Naive thymus-derived CD4-positive, alpha-beta T cell (primary cell): ENCODE measurements at places on chromosomes 7 and 10. TPM values are rescaled to one million over a fixed set of nuclear protein-coding genes. Genes with fewer than 3 reads are reported as not detected.

DNA sequence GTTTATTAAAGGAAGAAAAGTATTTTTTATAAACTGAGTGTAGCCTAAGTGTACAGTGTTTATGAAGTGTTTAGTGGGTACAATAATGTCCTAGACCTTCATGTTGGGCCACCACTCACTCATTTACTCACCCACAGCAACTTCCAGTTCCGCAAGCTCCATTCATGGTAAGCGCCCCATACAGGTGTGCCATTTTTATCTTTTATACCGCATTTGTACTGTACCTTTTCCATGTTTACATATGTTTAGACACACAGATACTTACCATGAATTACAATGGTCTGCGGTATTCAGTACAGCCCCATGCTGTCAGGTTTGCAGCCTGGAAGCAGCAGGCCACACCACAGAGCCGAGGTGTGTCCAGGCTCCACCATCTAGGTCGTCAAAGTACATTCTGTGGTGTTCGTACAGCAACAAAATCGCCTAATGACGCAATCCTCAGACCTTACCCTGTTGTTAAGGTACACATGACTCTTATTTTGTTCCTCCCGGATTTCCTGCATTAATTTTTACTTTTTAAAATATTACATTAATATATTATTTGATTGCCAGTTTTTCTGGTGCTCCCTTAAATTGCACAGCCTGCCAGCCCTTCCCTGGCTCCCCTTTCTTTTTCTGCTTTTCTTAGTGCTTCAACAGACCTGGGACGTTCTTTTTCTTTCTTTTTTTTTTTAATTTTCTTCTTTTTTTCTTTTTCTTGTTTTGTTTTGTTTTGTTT, 881 bp upstream of the SSBP1 start:
- H3K4me3 ChIP-seq = peak overlapping the region; percentile 84
- H3K27ac ChIP-seq = peak overlapping the region; percentile 77
- H3K27me3 ChIP-seq = no peaks in the 10 kb centered on the region
- H3K36me3 ChIP-seq = peaks cover 10% of the 10 kb centered on the region
- DNase-seq = peak; percentile 16

DNA sequence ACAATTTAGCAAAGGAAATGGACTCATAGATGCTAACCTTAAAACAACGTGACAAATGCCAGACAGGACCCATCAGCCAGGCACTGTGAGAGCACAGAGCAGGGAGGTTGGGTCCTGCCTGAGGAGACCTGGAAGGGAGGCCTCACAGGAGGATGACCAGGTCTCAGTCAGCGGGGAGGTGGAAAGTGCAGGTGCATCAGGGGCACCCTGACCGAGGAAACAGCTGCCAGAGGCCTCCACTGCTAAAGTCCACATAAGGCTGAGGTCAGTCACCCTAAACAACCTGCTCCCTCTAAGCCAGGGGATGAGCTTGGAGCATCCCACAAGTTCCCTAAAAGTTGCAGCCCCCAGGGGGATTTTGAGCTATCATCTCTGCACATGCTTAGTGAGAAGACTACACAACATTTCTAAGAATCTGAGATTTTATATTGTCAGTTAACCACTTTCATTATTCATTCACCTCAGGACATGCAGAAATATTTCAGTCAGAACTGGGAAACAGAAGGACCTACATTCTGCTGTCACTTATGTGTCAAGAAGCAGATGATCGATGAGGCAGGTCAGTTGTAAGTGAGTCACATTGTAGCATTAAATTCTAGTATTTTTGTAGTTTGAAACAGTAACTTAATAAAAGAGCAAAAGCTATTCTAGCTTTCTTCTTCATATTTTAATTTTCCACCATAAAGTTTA, 157.6 kb upstream of the LANCL2 start:
- H3K4me1 ChIP-seq = no peaks in the 10 kb centered on the region
- H3K27me3 ChIP-seq = no peaks in the 10 kb centered on the region
- H3K4me3 ChIP-seq = no peak overlapping the region
- no peaks in the 10 kb centered on the region for H3K36me3 ChIP-seq

- no peak overlapping the region for H3K27ac ChIP-seq
- H3K27me3 ChIP-seq = no peaks in the 10 kb centered on the region
- DNase-seq = peak; percentile 15
- no peaks in the 10 kb centered on the region for H3K4me1 ChIP-seq
- H3K36me3 ChIP-seq = no peaks in the 10 kb centered on the region
- no peak overlapping the region for H3K4me3 ChIP-seq
Measured at GRCh38 chr7:21507627-21508343, 35.1 kb upstream of the DNAH11 start.

DNA sequence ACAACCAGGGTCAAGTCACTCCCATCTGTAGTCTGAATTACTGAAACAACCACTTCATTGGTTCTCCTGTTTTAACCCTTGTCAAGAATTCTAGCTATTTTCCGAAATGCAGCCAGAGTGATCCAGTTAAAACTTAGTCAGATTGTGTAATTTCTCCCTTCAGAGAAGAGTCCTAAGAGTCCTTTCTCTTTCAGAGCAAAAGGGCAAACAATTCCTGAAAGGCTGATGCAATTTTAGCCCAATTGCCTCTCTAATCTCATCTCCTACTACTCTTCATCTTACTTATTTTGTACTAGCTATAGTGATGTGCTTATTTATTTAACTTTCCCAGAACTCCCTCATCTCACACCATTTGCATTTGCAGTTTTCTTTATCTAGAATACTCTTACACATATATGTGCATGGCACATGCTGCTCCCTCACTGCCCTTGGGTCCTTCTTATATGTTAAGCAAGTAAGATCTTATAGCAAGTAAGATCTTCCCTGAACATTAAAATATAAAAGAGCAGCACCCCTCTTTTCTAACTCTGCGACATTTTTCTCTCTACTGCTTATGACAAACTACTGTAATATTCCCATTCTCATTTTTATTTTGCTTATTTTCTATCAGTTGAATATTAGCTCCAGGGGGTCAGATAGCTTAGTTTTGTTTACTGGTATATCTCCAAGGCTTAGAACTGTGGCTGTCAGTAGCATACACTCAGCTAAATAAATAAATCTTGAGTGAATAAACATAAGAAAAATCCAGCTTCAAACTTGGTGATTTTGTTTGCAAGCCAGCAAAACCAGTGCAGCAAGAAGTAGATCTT, 44.6 kb downstream of the HGF start:
- no peak for DNase-seq
- no peak overlapping the region for H3K27ac ChIP-seq
- no peaks in the 10 kb centered on the region for H3K4me1 ChIP-seq
- no peaks in the 10 kb centered on the region for H3K36me3 ChIP-seq
- H3K27me3 ChIP-seq = no peaks in the 10 kb centered on the region

- no peak for DNase-seq
- peaks cover 16% of the 10 kb centered on the region for H3K36me3 ChIP-seq
- no peak overlapping the region for H3K27ac ChIP-seq
- H3K4me1 ChIP-seq = peaks cover 14% of the 10 kb centered on the region
- H3K4me3 ChIP-seq = no peak overlapping the region
- H3K27me3 ChIP-seq = no peaks in the 10 kb centered on the region
Measured at GRCh38 chr10:49512121-49512809, 26.7 kb downstream of the ERCC6 start.

GRCh38 chr7:106058928-106059324, 53.2 kb downstream of the SYPL1 start:
- no peak overlapping the region for H3K4me3 ChIP-seq
- no peaks in the 10 kb centered on the region for H3K36me3 ChIP-seq
- H3K4me1 ChIP-seq = no peaks in the 10 kb centered on the region
- no peak overlapping the region for H3K27ac ChIP-seq
- no peaks in the 10 kb centered on the region for H3K27me3 ChIP-seq
- DNase-seq = no peak

KBTBD2 gene
- 101 TPM for total RNA-seq

DNA sequence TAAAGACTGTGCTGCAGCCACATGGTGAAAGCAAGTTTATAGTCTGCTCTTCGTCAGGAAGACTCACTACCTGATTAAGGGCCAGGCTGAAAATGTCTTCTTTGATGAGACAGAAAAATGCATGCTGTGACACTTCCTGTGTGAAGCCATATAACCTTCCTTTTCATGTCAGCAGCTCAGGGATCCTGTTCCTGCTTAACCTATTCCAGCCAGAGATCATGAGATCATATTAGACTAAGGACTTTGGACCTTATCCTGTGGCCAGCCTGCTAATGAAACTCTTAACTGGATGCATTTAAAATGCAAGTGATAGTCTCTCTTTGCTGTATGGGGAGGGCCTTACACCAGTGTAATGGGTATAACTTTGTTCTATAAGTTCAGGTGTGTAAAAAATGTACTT, 165.2 kb downstream of the PTEN start:
- no peak overlapping the region for H3K4me3 ChIP-seq
- H3K4me1 ChIP-seq = peaks cover 15% of the 10 kb centered on the region
- no peaks in the 10 kb centered on the region for H3K36me3 ChIP-seq
- peak; percentile 27 for DNase-seq
- H3K27me3 ChIP-seq = no peaks in the 10 kb centered on the region
- no peak overlapping the region for H3K27ac ChIP-seq

CREM gene
- 13.3 TPM for total RNA-seq

ANKRD2 gene
- total RNA-seq = not detected

GRCh38 chr10:34403512-34403911, 411.6 kb downstream of the PARD3 start:
- H3K27ac ChIP-seq = no peak overlapping the region
- no peaks in the 10 kb centered on the region for H3K4me1 ChIP-seq
- H3K27me3 ChIP-seq = no peaks in the 10 kb centered on the region
- H3K4me3 ChIP-seq = no peak overlapping the region
- no peaks in the 10 kb centered on the region for H3K36me3 ChIP-seq
- no peak for DNase-seq

- H3K4me1 ChIP-seq = no peaks in the 10 kb centered on the region
- H3K27me3 ChIP-seq = no peaks in the 10 kb centered on the region
- H3K4me3 ChIP-seq = no peak overlapping the region
Measured at GRCh38 chr7:87310790-87311419, 34.6 kb upstream of the CROT start.

HABP2 gene
- not detected for total RNA-seq

GRCh38 chr10:33271969-33272583, 62.4 kb downstream of the NRP1 start:
- H3K4me3 ChIP-seq = no peak overlapping the region
- no peak for DNase-seq
- no peaks in the 10 kb centered on the region for H3K27me3 ChIP-seq
- H3K36me3 ChIP-seq = no peaks in the 10 kb centered on the region
- no peak overlapping the region for H3K27ac ChIP-seq
- H3K4me1 ChIP-seq = no peaks in the 10 kb centered on the region

DNA sequence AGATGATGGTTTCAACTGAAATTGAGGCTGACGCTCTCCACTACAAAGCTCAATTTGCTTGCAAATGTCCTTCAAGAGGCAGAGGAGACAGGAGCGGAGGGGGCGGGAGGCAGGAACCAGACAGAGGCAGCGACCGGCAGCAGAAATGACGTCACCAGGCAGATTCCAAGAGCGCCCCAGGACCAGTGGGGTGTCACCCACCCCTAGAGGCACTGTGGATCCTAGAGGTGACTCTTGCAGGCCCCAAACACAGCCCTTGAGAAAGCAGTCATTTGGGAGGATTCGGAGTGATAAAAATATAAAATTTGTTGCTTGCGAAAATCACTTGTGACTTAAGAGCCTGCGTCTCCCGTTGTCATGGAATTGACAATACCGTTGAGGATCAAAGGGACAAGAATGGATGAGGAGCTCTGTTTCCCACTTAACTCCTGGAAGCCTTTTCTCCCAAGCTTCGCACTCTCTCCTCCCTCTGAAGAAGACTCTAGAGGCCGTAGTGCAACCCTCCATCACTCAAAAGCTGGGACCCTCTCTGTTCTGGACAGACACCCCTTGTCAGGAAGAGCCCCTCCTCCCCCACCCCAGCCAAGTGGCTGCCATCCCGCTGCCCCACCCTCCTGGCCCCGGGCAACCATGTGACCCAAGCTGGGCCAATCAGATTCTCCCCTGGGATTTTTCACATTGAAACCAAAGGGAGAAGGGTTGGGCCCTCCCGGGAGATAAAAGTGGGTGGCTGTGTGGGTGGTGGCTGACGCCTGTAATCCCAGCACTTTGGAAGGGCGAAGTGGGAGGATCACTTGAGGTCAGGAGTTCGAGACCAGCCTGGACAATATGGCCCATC, 16.3 kb upstream of the SLC29A4 start:
- H3K4me1 ChIP-seq = no peaks in the 10 kb centered on the region
- no peaks in the 10 kb centered on the region for H3K27me3 ChIP-seq
- no peak for DNase-seq
- no peaks in the 10 kb centered on the region for H3K36me3 ChIP-seq
- H3K27ac ChIP-seq = no peak overlapping the region

DNA sequence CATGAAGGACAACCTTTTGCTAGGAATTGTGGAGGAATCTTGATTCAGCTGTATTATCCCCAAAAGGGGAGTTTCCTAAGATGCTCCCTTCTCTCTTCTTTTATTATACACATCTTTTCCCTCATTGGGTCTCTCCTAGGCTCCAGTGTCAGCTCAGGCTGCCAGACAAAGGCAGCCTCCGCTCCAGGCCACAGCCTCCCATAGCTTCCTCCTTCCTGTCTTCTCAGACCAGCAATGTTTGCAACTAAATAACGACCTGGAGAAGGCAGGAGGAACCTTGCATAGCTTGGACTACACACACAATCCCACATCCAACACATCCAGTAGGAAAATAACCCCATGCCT, 12.3 kb downstream of the SFXN3 start:
- peak overlapping the region; percentile 82 for H3K4me3 ChIP-seq
- H3K36me3 ChIP-seq = peaks cover 12% of the 10 kb centered on the region
- peak overlapping the region; percentile 67 for H3K27ac ChIP-seq
- no peak for DNase-seq
- peaks cover 5% of the 10 kb centered on the region for H3K4me1 ChIP-seq

ANKRD1 gene
- not detected for total RNA-seq

DNA sequence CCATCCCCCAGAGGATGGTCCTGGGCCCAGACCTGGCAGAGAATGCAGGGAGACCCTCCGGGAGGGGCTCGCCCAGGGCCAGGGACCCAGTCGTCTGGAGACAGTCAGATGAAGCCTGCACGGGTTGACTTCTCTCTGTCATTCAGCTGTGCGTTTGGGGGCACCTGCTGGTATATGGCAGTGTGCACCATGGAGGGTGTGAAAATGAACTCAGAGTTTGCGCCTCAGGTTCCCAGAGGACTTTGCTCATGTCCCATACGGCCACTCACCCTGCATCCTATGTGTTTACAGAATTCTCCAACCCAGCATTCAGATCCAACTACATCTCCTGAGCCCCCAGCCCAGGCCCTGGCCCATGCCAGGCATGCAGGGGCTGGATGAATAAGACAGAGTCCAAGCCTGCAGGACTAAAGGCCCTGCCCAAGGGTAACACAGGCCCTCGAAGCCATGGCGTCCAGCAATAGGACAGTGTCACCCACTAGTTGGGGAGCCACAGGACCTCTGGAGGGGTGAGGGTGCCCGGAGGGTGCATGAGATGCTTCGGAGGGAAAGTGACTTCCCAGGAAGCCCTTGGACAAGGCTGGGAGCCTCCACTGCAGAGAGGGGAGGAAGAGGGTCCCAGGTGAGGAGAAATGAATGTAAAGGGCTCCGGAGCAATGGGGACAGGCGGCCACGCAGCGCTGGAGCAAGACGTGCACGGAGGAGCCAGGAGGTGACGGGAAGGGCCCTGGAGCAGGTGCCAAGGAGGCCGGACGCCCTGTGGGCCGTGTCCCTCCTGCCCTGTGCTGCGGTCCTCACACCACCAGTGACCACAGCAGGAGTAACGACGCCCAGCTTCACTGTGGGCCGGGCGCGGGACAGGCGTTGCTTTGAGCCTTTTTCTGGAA, 36.3 kb downstream of the CALML3 start:
- H3K36me3 ChIP-seq = no peaks in the 10 kb centered on the region
- DNase-seq = no peak
- H3K27ac ChIP-seq = no peak overlapping the region
- peaks cover 3% of the 10 kb centered on the region for H3K4me1 ChIP-seq
- no peaks in the 10 kb centered on the region for H3K27me3 ChIP-seq
